IMR-90 (cell line): ENCODE measurements at places on chromosomes 6 and 20. TPM values are rescaled to one million over a fixed set of nuclear protein-coding genes. Genes with fewer than 3 reads are reported as not detected.

- DNase-seq, result peak; percentile 52
Observed at GRCh38 chr6:163415620-163416556, 1.4 kb downstream of the QKI start.

The BTNL2 gene
- total RNA-seq, result not detected in 2 replicates

The SLC22A7 gene
- not detected in 2 replicates for total RNA-seq

DNA sequence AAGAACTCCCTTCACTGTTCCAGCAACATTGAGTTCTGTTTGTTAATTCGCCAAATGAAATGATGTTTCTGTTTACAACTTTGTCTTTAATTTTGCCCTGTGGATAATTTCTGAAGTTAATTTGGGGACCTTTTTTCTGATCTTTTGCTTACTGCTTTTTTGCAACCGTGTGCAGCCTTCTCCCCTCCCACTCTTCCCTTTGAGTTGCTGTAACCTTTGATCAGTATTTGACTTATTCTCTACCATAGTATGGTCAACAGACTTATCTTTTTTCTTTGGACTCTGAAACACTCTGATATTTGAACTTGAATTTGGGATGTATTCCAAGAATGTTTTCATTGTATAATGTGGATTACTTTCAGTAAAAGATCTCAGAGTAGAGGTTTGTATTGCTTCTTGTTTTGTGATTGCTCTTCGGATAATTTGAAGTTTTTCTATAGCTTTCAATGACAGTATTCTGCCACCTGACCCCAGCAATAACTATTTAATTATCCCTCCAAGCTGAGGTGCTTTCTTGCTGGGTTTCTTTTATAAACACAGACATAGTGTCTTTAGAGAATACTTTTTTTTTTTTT lies 46.2 kb downstream of the LRRN4 start:
- no peak for DNase-seq

DNA sequence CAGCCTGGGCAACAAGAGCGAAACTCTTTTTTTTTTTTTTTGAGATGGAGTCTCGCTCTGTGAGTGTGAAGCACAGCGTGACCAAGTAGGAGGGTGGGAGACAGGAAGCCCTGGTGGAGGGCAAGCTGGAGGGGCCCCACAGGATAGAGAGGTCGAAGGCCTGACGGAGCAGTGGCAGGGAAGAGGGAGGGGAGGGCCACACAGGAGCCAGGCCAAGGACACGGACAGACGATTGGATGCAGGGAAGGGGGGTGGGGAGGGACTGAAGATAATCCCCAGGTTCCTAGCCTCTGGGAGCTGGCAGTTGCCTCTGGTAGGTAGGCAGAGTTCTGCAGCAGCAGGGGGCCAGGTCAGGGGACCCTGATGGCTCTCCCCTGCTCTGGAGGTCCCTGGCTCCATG lies 10.8 kb upstream of the GUCA1A start:
- DNase-seq, result no peak

The RNF5 gene
- 18.8 and 28.1 TPM in 2 replicates for total RNA-seq

DNA sequence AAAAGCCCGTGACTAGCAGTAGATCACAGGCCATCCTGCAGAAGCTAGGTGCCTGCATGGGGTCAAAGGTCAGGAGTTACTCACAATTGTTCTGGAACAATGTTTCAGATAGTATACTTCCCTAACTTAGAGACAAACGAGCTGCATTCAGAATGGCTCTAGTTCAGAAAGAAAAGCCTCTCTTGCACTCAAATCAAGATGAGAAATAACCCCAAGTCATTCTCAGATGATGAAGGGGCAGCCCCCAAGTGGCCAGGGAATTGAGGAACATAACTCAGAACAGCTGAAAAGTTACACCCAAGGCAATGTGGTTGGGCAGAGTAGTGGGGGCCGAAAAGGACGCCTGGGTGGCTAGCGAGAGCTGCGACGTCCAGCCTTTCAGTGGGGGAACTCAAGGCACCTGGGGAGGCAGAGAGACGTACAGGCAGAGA lies 27.8 kb downstream of the FYN start:
- DNase-seq, result no peak

The CENPW gene
- 8.2 and 15.0 TPM in 2 replicates for total RNA-seq

GRCh38 chr6:134004714-134005113 lies 47.7 kb downstream of the SLC2A12 start:
- peak; percentile 39 for DNase-seq

DNA sequence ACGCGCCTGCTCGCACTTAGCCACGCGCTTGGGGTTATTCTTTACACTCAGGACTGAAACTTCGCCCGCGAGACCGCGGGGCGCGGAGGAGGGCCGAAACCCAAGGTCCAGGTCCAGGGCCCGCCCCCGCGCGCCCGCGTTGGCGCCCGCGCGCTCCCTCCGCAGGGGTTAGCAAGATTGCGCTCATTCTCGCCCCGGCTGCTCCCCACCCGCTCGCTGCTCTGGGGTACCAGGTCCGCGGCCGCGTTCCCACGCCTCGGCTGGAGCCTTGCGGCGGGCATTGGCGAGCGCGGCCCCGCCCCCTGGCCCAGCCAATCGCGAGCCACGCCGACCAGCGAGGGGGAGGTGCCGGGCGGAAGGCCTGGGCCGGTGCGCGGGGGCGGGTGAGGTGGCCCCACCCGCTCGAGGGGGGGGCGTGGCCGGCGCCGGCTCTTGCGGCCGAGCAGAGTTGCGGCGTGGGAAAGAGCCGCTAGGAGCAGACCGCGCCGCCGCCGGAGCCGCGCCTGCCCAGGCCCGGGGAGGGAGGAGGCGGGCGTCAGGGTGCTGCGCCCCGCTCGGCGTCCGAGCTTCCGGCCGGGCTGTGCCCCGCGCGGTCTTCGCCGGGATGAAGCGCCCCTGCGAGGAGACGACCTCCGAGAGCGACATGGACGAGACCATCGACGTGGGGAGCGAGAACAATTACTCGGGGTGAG lies at the start of gene HEY2:
Gene HEY2 (plus strand): TSS at position 460 of the 692 bp plus-strand sequence. CDS start 145 bp downstream, at position 605.
- peak; percentile 81 for DNase-seq

GRCh38 chr6:109306733-109307132 lies 75.5 kb downstream of the CD164 start:
- no peak for DNase-seq

The MUC22 gene
- total RNA-seq, result not detected in 2 replicates

GRCh38 chr6:116280161-116280932 lies 617 bp upstream of the TSPYL1 start:
- DNase-seq, result peak; percentile 16

GRCh38 chr6:2716936-2717700 lies 33.6 kb downstream of the MYLK4 start:
- DNase-seq, result no peak

- peak; percentile 34 for DNase-seq
Observed at GRCh38 chr6:44487586-44487985, 100.1 kb downstream of the CDC5L start.

- no peak for DNase-seq
Observed at GRCh38 chr6:10269814-10270472, 144.9 kb downstream of the TFAP2A start.

- DNase-seq, result no peak
Observed at GRCh38 chr6:163760860-163761259, 346.3 kb downstream of the QKI start.

- peak; percentile 67 for DNase-seq
Observed at GRCh38 chr6:133512410-133513016, 271.4 kb downstream of the EYA4 start.

The OTOR gene
- total RNA-seq, result not detected in 2 replicates

- peak; percentile 93 for DNase-seq
Observed at GRCh38 chr6:106159531-106159940, 73.4 kb downstream of the PRDM1 start.

The VWA7 gene
- under 0.01 and 0.28 TPM in 2 replicates for total RNA-seq

GRCh38 chr20:14989535-14990290 lies 652.3 kb upstream of the FLRT3 start:
- DNase-seq, result no peak

GRCh38 chr6:13629459-13630116 lies 14.5 kb downstream of the NOL7 start:
- no peak for DNase-seq

The TTLL9 gene
- not detected in 2 replicates for total RNA-seq

The C20orf202 gene
- total RNA-seq, result not detected in 2 replicates

The PRL gene
- total RNA-seq, result not detected in 2 replicates

DNA sequence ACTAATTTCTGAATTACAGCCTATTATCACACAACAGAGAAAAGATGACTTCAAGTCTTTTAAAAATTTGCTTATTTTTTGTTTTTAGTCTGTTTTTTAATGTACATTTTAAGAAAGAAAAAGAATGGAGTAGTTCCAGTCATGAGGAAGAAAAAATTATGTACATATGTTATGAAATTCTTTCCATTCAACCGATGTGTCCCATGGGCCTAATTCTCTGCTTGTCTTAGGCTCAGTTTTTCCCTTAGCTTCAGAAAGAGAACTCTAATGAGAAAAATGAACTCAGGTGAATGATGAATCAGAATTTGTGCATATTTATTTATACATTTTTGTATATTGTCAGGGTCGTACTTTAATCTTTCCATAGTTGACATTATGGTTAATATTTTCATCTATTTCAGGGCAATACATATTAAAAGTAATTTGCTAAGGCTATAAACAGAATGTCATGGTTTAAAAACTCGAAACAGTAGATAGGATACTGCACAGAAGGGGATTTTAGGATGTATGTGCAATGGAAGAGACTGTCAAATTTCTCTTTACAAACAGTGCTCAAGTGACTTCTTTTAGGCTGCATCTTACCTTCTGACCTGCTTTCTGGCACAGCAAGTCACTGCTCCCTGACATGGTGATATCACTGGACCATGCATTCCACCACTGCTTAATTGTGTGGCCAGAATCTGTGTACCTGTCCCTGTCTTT lies 153.1 kb downstream of the EPHA7 start:
- DNase-seq, result no peak

- DNase-seq, result peak; percentile 33
Observed at GRCh38 chr6:81696524-81696923, 56.0 kb downstream of the TENT5A start.

The CGA gene
- not detected in 2 replicates for total RNA-seq

DNA sequence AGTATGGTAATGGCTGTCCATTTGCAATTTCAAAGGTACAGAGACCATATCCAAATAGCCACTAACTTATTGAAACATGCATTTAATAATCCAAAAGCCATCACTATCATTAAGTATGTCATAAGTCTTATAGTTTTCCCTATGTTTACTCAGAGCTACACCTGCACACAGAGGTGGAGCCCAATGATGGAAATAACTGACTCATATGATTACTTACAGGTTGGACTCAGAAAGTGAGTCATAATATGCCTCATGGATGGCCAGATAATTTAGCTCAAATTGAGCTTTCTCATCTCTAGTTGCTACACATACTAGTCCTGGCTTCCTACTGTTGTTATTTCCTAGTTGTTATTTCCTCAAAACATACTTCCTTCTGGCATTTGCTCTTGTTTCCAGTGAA lies 104.4 kb upstream of the KHDRBS2 start:
- DNase-seq, result no peak

The DUSP15 gene
- not detected in 2 replicates for total RNA-seq

GRCh38 chr6:98560418-98560817 lies 274.0 kb upstream of the POU3F2 start:
- no peak for DNase-seq

GRCh38 chr6:162685586-162685985 lies 42.0 kb downstream of the PRKN start:
- DNase-seq, result no peak
